Esophagus squamous epithelium (tissue), 5 donors: ENCODE measurements at places on chromosomes 3 and 15. TPM values are rescaled to one million over a fixed set of nuclear protein-coding genes. Genes with fewer than 3 reads are reported as not detected.

DNA sequence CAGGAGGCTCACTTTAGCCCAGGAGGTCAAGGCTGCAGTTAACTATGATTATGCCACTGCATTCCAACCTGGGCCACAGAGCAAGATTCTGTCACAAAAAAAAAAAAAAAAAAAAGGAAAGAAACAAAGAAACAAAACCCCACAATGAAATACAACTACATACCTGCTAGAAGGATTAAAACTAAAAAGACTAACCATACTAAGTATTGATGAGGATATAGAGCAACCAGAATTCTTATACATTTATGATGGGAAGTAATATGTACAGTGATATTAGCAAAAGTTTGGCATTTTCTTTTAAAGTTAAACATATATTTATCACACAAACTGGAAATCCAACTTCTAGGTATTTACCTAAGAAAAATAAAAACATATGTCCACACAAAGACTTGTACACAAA, 40.2 kb upstream of the FOXB1 start:
- no peak for DNase-seq
- no peak overlapping the region for H3K27ac ChIP-seq

DNA sequence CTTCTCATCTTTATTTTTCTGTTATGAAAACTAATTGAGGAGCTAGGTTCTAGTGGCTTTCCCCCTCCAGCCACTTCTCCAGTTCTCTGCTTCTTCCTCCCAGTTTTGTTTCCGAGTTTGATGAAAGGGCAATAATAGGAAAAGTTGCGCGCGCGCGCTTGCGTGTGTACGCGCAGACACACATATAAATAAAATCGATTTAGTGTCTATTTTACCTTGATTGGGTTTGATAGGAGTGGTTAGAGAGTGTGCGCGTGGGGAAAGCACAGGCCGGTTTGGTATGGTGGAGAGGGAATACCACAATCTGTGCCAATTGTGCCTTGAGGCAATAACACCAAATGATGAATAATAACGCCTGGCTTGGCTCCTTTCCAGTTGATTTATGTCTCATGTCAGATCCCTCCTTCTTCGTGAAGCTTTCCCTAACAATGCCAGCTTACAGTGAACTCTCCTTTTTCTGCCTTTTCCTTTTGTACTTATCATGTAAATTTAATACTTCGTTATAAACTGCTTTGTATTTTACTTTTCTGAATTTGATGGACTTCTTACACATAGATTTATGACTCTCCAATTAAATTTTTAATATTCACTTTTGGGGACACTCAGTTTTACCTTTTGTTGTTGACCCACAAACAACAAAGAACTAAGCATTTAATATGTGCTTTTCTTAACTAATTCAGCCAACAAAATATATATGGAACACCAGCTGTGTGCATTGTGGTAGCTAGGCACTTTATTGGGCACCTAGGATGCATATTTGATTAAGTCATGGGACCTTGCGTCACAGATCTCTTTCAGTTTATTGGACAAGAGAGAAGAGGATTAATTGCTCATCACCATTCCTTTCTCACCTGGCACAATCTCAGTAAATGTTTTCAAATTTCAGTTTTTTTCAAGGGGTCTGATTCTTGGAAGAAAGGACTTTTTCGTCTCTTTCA, 1.7 kb downstream of the TIPARP start:
- peaks cover 9% of the 10 kb centered on the region for H3K36me3 ChIP-seq
- H3K27ac ChIP-seq = peak overlapping the region; percentile 99
- peaks cover 59% of the 10 kb centered on the region for H3K4me1 ChIP-seq
- peak overlapping the region; percentile 89 for H3K4me3 ChIP-seq

DNA sequence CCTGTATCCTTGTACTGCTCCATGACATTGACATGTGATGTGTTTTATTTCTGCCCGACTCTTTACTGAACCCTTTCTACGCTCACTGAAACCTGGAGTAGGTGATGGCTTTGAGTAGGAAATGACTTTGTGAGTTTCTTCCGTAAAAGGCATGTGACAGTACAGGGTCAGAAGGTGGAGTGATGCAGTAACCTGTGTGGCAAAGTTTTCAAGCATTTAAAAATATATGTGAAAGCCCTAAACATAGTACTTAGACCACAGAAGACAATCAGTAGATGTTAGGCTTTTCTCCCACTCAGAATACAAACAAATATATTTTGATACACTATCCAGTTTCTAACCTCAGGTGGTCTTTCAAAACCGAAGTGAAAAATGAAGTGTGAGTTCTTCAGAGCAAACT, 31.3 kb upstream of the SACM1L start:
- no peaks in the 10 kb centered on the region for H3K36me3 ChIP-seq
- no peak for DNase-seq
- H3K27me3 ChIP-seq = no peaks in the 10 kb centered on the region

DNA sequence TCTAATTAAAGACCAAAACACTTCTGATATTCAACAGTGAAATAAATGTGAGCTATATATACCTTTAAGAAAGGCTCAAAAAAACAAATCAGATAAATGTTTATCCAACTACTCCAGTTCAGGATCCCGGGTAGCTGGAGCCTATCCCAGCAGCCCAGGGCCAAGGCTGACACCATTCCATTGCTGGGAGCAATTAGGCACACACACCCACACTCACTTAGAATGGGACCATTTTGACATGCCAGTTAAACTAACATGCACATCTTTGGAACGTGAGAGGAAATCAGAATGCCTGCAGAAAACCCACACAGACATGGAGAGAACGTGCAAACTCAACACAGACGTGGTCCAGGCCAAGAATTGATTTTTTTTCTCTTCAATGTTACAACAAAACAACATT, 30.0 kb upstream of the PLSCR4 start:
- no peak for DNase-seq
- H3K27me3 ChIP-seq = no peaks in the 10 kb centered on the region
- H3K36me3 ChIP-seq = no peaks in the 10 kb centered on the region
- no peak overlapping the region for H3K27ac ChIP-seq
- H3K4me1 ChIP-seq = peaks cover 13% of the 10 kb centered on the region
- H3K4me3 ChIP-seq = no peak overlapping the region

Gene MED12L
- total RNA-seq = 0.08 TPM

DNA sequence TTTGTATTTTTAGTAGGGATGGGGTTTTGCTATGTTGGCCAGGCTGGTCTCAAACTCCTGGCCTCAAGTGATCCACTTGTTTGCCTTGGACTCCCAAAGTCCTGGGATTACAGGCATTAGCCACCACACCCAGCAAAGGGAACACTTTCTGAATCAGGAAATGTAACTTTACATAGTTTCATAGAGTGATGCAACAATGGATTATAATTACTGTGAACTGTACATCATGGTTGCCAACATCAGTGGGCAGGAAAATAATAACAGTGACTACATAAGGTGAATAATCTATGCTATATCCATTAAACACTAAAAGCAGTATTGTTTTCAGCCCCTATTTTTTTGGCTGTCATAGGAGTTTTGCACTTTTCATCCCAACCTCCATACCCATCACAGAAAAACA, 5.0 kb upstream of the KPNA1 start:
- no peak for DNase-seq
- peaks cover 6% of the 10 kb centered on the region for H3K4me1 ChIP-seq
- no peak overlapping the region for H3K4me3 ChIP-seq
- peak overlapping the region; percentile 16 for H3K27ac ChIP-seq
- H3K36me3 ChIP-seq = no peaks in the 10 kb centered on the region
- no peaks in the 10 kb centered on the region for H3K27me3 ChIP-seq

DNA sequence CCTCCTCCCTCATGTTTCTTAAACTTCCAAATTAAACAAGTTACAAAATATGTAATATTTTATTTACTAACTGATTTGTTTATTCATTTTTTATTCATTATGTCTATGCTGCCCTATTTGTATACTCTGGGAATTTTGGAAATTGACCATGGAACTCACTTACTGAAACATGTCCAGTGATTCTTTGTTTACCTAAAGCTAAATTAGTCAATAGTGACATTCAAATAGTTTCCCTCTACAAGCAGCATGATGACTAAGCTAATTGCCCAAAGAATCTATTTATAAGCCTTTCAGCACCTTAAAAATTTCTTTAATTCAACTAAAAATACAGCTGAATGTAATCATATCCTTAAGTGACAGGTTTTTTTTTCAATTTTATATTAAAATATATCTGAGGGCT, 437.7 kb downstream of the SI start:
- no peaks in the 10 kb centered on the region for H3K36me3 ChIP-seq
- H3K27ac ChIP-seq = no peak overlapping the region
- DNase-seq = no peak
- no peaks in the 10 kb centered on the region for H3K4me1 ChIP-seq

Gene HCLS1
- 9.0 TPM for total RNA-seq

DNA sequence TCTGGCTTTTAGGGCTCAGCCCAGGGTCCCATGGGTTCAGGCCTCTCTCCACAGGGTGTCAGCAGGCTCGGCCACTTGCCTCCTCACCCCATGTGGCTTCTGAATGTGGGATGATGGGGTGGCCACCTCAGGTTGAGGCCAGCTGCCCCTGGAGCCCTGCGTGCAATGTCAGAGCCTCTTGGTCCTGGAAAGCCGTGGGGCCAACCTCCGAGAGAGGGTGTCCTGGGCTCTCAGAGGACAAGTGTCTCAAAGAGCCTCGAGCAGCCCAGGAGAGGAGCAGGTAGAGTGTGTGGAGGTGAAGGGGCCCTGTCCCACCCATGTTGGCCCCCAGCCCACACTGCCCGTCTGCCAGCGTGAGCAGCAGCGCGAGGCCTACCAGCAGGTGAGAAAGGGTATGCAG, 86.0 kb downstream of the PLXNA1 start:
- no peak for DNase-seq
- no peaks in the 10 kb centered on the region for H3K27me3 ChIP-seq
- peaks cover 16% of the 10 kb centered on the region for H3K4me1 ChIP-seq
- no peak overlapping the region for H3K27ac ChIP-seq

- no peaks in the 10 kb centered on the region for H3K4me1 ChIP-seq
- no peaks in the 10 kb centered on the region for H3K27me3 ChIP-seq
- H3K4me3 ChIP-seq = no peak overlapping the region
Measured at GRCh38 chr15:57411945-57412768, 35.9 kb downstream of the CGNL1 start.

- no peak for DNase-seq
- no peak overlapping the region for H3K27ac ChIP-seq
- H3K4me3 ChIP-seq = no peak overlapping the region
- H3K4me1 ChIP-seq = no peaks in the 10 kb centered on the region
- H3K27me3 ChIP-seq = no peaks in the 10 kb centered on the region
- H3K36me3 ChIP-seq = no peaks in the 10 kb centered on the region
Measured at GRCh38 chr3:133124511-133124910, 86.3 kb downstream of the TMEM108 start.

DNA sequence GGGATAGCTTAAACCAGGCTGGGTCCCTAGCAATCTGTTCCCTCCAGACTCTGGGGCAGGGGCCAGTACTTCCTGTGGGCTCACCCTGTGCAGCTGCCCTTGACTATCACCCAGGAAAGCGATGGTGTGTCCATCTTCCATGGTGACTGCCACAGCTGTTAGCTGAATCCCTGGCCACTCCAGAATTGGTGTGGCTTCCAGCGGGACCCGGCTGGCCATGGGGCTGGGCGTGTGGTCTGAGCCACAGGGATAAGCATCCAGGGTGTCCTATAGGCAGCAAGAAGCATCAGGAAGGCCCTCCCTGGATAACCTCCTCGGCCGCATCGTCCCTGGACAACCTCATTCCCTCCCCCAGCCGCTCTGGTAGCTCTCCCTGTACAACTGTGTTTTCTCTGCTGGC, 7.2 kb downstream of the PLXNB1 start:
- peaks cover 77% of the 10 kb centered on the region for H3K36me3 ChIP-seq
- H3K4me3 ChIP-seq = no peak overlapping the region
- no peaks in the 10 kb centered on the region for H3K27me3 ChIP-seq
- H3K27ac ChIP-seq = peak overlapping the region; percentile 67
- DNase-seq = no peak

DNA sequence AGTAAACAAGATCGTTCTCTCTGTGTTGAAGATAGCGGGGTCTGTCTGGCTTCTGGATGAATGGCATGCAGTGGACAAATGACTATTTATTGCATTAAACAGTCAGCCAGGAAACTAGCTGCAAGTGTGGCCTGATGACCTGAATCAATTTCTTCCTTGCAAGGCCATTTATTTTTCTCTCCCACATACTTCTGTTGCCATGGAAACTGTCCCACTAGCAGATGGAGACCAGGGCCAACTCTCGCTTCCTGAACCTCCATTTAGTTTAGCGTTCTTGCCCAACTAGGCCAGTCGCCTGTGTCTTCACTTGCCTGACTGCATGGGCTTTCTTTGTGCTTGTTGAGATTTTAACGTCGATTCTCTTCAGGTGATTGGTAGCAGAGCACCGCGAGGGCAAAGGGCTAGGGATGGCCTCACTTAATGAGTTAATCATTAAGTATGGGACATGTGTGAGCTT, 27.6 kb downstream of the LMCD1 start:
- H3K4me1 ChIP-seq = peaks cover 100% of the 10 kb centered on the region
- no peak overlapping the region for H3K4me3 ChIP-seq
- H3K36me3 ChIP-seq = no peaks in the 10 kb centered on the region
- H3K27me3 ChIP-seq = no peaks in the 10 kb centered on the region
- H3K27ac ChIP-seq = peak overlapping the region; percentile 15

- H3K36me3 ChIP-seq = no peaks in the 10 kb centered on the region
- no peaks in the 10 kb centered on the region for H3K27me3 ChIP-seq
- no peak overlapping the region for H3K4me3 ChIP-seq
- no peaks in the 10 kb centered on the region for H3K4me1 ChIP-seq
- no peak overlapping the region for H3K27ac ChIP-seq
Measured at GRCh38 chr3:117407317-117407716, 697.7 kb downstream of the TUSC7 start.

GRCh38 chr3:84993956-84994355, 35.2 kb downstream of the CADM2 start:
- no peaks in the 10 kb centered on the region for H3K4me1 ChIP-seq
- no peak for DNase-seq
- H3K36me3 ChIP-seq = no peaks in the 10 kb centered on the region
- no peak overlapping the region for H3K4me3 ChIP-seq

- DNase-seq = no peak
- no peak overlapping the region for H3K27ac ChIP-seq
- no peaks in the 10 kb centered on the region for H3K27me3 ChIP-seq
- H3K36me3 ChIP-seq = no peaks in the 10 kb centered on the region
Measured at GRCh38 chr3:102174312-102174712, 260.5 kb upstream of the ZPLD1 start.

DNA sequence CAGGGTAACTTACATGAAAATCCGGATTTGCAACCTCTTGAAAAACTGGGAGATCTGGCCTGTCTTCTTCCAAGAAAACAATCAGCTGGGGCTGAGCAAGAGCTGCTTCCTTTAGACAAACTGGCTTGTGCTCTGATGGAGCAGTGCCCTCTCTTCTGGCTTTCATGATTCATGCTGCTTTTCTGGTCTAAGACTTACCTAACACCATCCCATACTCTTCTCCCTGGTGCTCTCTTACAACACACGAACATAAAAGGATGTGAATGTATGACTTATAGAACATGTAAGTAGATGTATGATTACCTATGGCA, 9.9 kb downstream of the TJP1 start:
- H3K27me3 ChIP-seq = no peaks in the 10 kb centered on the region
- no peak overlapping the region for H3K4me3 ChIP-seq
- DNase-seq = no peak
- H3K27ac ChIP-seq = peak overlapping the region; percentile 24

- H3K27ac ChIP-seq = no peak overlapping the region
- no peak for DNase-seq
- H3K4me1 ChIP-seq = no peaks in the 10 kb centered on the region
- no peaks in the 10 kb centered on the region for H3K36me3 ChIP-seq
- no peak overlapping the region for H3K4me3 ChIP-seq
Measured at GRCh38 chr3:16769525-16769924, 115.2 kb upstream of the PLCL2 start.

Gene CPA3
- total RNA-seq = 0.19 TPM
